Trophoblast cell (in vitro differentiated cells and primary cell): ENCODE measurements at places on chromosomes 2 and 18.

DNA sequence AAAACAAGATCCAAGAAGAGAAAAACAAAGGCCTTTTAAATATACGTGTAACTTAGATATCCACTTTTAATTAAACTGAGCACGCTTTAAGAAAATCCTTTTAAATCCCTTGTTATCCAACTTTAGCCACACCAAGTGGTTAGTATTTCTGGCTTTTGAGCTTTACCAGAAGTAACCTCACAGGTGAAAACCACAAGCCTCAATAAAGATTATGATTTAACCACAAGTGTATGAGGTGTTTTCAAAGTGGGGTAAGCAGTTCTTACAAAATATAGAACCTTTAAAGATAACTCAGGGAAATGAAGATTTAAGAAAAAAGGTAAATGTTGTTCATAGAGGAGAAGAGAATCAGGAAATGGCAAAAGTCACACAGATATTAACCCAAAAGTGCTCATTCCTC lies 58.4 kb upstream of the CDCA7 start:
- no peak for DNase-seq

- no peak for DNase-seq
These were observed 610.8 kb downstream of the EPHA4 start for GRCh38 chr2:220961143-220961860.

- DNase-seq, result no peak
These were observed 210.1 kb upstream of the STON1 start for GRCh38 chr2:48319863-48320262.

GRCh38 chr2:65919550-65920188 lies 487.3 kb upstream of the SPRED2 start:
- DNase-seq, result no peak

GRCh38 chr2:9178904-9179571 lies 27.6 kb upstream of the ASAP2 start:
- no peak for DNase-seq

DNA sequence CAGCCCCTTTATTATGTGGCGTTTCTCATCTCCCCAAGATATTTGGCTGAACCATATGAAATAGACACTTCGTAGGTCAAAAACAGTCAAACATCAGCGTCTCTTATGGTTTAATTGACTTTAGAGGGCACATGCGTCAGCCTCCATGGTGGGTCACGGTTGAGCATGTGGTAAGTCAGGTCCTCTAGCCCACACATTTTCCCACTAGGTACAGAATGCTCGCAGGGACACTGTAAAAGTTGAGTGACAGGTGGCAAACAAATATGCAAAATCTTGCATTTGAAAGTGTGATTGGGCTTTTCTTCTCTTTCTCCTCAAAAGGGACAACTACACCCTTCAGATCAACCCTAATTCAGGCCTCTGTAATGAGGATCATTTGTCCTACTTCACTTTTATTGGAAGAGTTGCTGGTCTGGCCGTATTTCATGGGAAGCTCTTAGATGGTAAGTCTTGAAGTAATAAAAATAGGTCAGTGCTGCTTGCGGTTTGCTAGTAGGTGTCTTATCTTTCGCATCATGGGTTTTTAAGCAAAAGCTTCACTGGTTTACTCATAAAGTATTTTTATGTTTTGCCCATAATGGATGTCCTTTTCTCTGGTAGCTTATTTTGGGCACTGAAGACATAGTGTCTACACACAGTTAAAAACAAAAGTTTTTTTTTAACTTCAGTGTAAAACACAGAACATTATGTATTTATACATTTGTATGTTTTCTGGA lies 261.3 kb downstream of the ALPK2 start:
- DNase-seq, result no peak

DNA sequence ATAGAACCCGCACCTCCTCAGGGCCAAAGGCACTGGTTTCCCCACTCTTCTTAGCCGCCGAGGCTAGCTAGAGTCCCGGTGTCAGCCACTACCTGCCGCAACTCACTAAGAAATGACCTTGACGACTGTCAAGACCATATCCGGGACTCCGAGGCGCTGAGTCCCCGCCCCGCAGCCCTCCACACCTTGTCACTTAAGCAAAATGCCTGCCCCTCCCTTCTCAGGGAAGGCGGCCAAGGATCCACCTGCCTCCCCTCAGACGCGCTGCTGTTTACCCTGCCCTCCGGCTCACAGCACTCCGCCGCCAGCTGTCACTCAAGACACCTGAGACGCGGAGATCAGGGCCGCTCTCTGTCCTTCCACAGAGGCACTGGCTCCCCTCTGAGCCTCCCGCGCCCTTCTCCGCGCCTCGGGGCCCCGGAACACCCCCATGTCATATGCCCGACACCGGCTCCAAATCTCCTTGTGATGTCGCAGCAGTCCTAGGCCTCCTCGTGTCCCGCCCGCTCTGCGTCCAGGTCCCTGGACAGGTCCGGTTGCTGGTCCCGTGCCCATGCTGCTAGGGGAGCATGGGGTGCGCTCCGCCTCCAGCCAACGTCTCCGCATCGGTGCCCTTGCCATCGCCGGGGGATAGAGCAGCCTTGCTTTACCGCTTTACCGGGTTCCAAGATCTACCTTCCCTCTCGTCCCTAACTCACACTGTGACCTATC lies 32.5 kb upstream of the REG3G start:
- DNase-seq, result no peak

GRCh38 chr18:70366670-70367069 lies 77.8 kb downstream of the SOCS6 start:
- no peak for DNase-seq
